HuH-7.5 (cell line): ENCODE measurements at places on chromosomes 3 and 15.

GRCh38 chr3:76111808-76112207, 326.5 kb upstream of the ZNF717 start:
- DNase-seq, result no peak

- no peak for DNase-seq
Observed at GRCh38 chr15:38809621-38810020, 245.0 kb upstream of the RASGRP1 start.

- no peak for DNase-seq
Observed at GRCh38 chr15:78680431-78681075, 39.5 kb upstream of the CHRNB4 start.

DNA sequence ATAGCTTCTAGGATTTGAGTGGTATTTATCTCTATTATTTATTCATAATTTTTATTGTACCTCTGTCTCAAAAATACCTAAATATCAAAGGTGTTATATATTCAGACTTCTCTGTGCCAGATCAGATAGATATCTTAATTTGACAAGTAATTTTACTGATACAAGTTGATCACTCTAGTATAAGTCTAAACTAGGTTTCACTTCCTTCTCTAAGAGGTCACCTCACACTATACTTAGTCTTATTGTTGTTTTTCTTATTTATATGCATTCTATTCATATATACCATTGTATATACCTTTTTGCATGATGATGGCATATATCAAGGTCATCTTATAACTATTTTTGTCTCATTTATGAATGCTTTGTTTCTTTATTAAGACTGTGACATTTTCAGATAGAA, 26.4 kb upstream of the HGD start:
- no peak for DNase-seq

GRCh38 chr15:86002444-86002843, 77.2 kb upstream of the AGBL1 start:
- no peak for DNase-seq

DNA sequence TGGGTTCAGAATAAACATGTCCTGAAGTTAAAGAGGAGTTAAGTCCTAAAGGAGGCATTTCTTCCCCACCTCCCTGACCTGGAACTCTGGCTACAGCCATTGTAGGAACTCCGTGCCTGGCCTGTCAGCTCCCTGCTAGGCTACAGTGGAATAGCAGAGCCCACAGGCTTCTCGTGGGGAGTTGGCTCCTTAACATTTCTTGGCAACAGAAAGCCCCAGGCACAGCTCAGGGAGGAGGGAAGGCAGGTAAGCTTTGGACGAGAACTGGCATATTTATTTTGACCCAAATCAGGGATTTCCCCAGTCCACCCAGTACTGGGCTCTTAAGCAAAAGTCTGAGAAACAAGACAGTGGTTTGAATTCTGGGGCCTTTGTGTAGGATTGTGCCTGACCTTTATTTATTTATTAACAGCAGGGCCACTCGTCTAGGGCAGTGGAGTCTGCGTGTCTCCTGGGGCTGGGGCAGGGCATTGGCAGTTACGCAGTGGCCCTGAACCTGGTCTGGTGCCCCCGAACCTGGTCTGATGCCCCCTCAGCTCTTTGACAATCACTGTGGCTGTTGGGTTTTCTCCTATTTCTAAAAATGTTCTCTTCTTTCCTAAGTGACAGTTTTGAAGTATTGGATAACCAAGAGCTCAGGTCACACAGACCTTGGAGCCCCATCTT, 7.9 kb upstream of the ISG20 start:
- no peak for DNase-seq

DNA sequence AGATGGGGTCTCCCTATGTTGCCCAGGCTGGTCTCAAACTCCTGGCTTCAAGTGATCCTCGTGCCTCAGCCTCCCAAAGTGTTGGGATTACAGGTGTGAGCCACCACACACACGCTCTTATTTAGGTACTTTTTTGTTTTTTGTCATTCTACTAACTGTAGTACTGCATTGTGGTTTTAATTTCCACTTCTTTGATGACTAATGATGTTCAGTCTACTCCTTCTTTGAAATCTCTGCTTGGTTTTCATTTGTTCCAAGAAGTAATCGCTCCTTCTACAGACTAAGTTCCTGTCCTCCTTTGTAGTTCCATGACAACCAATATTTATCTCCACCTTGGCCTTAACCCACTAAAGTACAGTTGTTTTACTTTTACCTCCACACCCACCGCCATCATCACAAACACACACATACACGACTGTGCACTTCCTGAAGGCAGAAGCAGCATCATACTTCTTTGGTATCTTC, 529 bp upstream of the DLEC1 start:
- no peak for DNase-seq

DNA sequence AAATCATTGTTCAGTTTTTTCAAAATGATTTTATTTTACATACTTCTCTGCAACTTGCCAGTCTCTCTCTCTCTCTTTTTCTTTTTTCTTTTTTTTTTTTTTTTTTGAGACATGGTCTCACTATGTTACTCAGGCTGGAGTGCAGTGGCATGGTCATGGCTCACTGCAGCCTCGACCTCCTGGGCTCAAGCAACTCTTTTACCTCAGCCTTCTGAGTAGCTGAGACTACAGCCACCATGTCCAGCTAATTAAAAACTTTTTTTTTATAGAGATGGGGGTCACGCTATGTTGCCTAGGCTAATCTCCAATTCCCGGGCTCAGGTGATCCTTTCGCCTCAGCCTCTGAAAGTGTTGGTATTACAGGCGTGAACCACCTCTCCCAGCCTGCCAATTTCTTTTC, 12.1 kb upstream of the ARID3B start:
- DNase-seq, result no peak
